T-helper 1 cell (primary cell): ENCODE measurements at places on chromosomes 4 and X.

- no peak for DNase-seq
Measured at GRCh38 chr4:135281230-135281629, 1079.6 kb upstream of the PABPC4L start.

- no peak for DNase-seq
Measured at GRCh38 chr4:74391890-74392475, 27.0 kb downstream of the EREG start.

- DNase-seq, result no peak
Measured at GRCh38 chr4:40243386-40243948, 46.6 kb downstream of the RHOH start.

- DNase-seq, result no peak
Measured at GRCh38 chr4:103424853-103425252, 226.7 kb upstream of the CENPE start.

- DNase-seq, result no peak
Measured at GRCh38 chrX:34813618-34814017, 129.0 kb upstream of the FAM47B start.

DNA sequence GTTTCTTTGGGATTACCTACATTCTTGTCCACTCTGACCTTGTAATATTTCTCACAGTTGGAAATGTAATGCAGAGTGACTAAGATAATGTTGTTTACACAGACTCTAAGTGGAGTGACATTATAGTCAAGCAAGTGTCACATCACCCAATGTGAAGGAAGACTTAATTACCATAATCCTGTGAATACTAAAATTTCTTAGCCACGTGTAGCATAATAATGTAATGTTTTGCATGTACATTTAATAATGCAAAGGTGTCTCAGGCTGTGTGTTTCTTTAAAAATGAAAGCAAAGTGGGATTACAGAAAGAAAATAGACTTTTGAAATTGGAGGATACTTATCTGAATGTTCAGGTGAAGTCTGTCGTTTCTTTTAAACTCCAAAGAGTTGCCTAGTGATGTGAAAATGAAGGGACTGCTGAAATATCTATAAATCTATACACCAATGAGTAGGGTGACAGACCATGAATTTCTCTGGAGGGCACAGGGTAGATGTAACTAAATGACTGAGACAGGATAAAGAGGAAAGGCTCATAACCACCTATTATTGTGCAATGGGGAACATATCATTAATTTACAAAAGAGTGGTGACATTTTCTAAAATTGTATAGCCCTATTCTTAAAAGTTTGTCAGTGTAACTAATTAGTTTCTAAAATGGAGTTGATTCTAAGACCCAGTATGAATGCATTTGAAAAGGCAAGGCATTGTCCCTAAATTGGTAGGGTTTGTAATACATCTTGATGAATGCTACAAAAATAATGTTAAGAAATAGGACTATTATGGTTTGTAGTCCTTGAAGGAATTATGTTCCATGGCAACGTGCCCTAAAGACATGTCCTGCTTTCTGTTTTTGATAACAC, 235.7 kb downstream of the DACH2 start:
- no peak for DNase-seq

GRCh38 chrX:148537556-148538182, 37.3 kb downstream of the AFF2 start:
- no peak for DNase-seq

DNA sequence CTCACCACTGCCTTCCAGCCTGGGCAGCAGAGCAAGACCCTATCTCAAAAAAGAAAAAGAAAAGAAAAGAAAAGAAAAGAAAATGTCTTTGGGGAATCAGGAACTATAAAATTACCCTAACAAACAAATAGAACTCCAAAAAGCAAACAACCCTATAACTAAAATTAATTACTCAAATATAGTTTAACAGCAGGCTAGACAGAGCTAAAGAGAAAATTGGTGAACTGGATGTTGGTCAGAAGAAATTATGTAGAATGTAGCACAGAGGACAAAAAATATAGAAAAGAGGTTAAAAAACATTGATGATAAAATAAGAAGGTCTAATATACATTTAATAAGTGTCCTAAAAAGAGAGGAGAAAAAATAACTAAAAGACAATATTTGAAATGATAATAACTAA, 27.8 kb upstream of the WWC2 start:
- DNase-seq, result no peak

- DNase-seq, result no peak
Measured at GRCh38 chr4:98261405-98262291, 464 bp downstream of the RAP1GDS1 start.

GRCh38 chr4:77963004-77963403, 94.1 kb upstream of the FRAS1 start:
- no peak for DNase-seq

DNA sequence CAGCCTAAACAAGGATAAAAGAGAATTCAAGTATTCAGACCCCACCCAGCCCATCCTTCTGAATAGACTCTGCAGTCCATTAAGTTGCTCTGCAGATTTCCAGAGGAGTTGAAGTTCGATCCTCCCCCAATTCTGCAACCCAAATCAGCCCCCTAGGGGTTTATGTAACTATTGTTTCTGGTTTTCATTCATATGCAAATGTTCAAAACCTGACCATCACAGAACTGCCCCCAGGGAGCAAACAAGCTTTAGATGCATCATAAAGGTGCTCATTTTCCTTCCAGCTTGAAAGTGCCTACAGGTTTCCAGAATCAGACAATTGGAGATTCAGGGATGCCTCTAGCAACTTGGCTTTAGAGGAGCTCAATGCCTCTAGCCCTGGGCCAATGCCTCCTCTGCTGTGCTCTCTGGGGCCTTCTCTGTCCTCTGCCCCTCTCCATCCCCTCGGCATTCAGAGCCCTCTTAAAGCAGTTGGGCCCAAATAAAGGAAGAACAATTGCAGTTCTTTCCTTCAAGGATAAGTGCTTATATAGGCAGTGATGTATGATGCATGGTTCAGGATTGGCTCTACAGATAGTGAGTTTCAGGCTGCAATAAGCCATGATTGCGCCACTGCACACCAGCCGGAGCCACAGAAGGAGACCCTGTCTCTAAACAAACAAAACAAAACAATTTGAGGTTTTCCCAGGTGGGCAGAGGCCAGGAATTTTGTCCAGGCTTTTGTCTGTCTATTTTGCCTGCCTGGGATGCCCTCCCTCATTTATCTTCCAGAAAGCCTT, 23.5 kb upstream of the SPINK2 start:
- no peak for DNase-seq
